Prostate gland (tissue), 2 donors: ENCODE measurements at places on chromosomes 2 and 18.

GRCh38 chr2:119332953-119333352 is 33.7 kb downstream of the C2orf76 start:
- DNase-seq = no peak

DNA sequence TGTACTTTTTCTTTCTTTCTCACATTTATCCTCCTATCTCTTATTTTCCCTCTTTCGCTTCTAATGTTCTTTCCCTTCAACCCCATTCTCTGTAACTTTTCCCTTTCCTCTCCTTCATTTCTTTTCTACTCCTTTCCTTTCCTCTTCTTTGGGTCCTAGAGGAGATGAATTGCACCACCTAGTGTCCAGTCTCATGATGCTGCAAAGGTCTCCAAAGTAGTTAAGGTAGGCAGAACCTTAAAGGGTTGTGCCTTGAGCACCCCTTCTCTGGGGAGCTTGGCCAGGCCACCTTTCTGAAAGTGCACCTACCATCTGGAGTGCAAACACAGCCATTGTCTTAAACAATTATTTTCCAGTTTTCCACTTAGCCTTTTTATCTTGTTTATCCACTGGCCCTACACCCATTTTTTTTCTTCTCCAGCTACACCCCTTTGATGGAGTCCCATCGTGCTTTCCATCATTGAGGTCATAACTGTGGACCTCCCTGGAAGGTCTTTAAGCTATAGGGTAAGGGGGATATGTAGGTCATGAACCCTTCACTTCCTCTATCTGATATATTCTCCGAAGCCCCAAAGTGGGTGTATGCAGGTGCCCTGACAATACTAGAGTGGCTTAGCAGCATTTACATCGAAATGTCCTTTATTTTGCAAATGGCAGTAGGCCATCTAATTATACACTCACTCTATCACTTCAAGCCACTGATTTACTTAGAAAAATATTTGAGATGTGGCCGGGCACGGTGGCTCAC is 155.9 kb downstream of the ESCO1 start:
- DNase-seq = peak; percentile 11

DNA sequence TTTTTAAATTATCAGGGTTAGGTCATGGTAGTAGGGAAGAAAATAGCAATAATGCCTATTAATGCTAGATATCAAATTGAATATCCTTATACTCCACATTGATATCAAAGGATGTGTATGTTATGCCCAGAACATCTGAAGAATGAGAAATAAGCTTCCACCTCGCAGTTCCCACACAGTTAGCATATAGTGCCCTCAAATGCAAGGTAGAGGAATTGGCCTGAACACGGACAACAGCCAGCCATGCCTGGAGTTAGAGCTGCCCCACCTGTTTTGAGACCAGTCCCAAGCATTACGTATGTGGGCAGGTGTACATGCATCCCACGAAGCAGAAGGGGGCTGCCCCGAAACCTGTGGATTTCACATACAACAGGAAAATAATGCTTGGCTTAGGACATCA is 79.6 kb downstream of the SUMO1 start:
- DNase-seq = peak; percentile 8

DNA sequence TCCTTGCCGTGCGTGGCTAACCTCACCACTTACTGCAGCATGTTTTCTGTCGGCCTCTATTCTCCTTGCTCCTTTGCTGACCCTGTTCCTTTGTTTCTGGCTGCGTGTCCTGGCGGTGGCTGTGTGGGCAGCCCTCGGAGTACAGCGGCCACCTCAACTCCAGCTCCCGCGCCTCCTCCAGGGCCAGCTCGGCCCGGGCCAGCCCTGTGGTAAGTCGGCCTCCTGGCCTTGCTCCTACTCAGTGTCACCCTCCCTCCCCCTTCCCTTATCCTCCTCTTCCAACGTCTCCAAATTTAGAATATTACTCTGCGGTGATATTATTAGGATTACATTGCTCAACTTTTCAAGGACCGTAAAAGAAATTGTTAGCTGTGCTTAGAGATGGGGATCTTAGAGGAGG is 59.5 kb upstream of the RBM44 start:
- no peak for DNase-seq

GRCh38 chr18:23203891-23204432 is 68.7 kb downstream of the CABLES1 start:
- DNase-seq = no peak

DNA sequence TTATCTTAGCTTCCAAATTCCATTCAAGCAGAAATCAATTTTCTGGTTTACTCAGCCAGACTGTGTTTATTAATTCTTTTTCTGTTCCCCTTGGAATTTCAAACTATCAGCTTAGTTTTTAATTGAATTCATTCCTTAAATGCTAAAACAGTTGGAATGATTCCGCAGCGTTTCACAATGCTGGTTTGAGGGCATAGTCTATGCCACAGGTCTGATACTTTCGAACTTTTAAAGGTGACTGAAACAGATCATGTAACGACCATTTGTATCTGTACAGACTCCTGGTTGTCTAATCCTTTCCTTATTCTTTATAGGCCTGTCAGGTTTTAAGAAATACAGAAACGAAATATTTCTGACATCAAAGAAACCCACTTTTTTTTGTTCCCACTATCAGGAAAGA is 45.4 kb downstream of the STPG4 start:
- DNase-seq = no peak

GRCh38 chr18:59456657-59457056 is 97.6 kb upstream of the LMAN1 start:
- DNase-seq = no peak

- no peak for DNase-seq
Measured at GRCh38 chr2:10957391-10957790, 45.7 kb downstream of the KCNF1 start.

DNA sequence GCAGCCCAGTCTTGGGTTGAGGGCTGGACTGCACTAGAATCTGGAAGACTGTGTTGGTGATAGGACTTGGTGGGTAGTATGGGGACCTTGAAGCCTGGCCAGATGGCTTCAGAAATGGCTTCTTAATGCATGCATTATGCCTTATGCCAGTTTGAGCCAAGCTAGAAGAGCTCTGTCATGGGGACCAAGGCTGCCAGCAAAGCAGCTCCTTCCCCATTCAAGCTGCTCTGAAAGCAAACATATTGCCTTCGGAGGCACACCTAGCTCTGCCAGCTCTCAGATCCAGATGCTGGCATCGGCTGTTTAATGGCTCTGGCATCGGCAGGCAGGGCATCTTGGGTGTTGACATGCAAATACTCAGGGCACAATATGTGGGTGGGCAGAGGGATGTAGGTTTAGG is 59.0 kb upstream of the IGFBP5 start:
- peak; percentile 34 for DNase-seq

DNA sequence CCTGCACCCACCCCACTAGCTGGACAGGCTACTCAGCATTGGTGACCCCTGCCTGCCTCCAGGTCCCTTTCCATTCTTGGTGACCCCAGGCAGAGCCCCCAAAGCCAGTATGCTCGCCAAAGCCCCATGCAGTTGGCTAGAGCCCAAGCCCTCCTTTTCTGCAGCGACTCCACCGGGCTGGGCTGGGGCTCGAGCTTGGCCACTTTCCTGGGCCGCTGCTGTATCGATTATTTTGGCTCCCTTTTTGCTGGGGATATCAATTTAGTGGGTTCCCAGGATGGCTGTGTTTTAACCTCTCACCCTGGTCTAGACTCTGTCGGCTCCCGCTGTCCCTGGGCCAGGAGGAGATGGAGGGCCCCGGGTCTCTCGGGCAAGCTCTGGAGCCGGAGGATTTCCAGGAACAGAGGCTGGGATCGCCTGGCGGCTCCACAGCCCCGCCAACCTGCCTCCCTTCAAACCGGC is 76.0 kb downstream of the SMAD7 start:
- DNase-seq = no peak

- DNase-seq = no peak
Measured at GRCh38 chr2:7736646-7737305, 819.6 kb downstream of the RNF144A start.

DNA sequence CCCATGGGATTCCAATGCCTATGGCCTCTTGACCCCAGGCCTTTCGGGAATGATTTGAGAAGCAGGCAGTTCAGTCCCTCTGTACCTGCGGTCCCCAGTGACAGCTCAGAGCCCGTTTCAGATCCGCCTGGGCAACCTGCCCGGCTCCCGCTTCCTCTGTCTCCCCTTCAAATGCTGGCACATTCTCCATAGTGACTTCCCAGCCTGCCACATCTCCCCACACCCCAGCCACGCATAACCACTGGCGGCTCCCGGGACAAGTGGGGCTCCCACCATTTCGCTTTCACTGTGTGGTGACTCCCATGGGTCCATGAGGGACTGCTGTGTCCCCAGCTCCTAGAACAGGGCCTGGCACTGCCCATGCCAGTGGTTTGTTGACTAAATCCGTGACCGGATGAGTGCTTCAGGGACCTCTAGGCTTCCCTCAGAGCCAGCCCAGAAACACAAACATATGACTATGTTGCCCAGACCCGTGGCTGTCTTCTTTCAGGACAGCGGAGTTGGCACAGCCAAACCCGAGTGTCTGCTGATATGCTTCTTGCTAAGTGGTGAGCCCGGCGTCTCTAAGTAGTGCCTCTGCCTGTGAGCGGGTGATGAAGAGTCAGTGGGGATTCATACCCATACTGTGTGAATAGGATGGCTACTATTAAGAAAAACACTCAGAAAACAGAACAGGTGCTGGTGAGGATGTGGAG is 91.2 kb downstream of the GLI2 start:
- no peak for DNase-seq

DNA sequence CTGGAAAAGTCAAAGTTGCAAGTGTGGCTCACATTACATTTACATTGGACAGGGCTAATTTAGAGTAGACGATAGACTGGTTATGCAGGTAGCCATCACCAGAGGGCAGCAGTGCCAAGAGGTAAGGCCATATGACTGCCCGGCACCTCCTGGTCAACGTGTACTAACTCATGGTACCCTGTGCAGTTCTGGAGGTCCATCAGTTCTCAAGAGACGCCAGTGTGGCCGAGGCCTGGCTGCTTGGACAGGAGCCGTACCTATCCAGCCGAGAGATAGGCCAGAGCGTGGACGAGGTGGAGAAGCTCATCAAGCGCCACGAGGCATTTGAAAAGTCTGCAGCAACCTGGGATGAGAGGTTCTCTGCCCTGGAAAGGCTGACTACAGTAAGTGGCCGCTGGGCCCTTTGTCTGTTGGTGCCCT is 65.8 kb upstream of the EML6 start:
- DNase-seq = peak; percentile 71

DNA sequence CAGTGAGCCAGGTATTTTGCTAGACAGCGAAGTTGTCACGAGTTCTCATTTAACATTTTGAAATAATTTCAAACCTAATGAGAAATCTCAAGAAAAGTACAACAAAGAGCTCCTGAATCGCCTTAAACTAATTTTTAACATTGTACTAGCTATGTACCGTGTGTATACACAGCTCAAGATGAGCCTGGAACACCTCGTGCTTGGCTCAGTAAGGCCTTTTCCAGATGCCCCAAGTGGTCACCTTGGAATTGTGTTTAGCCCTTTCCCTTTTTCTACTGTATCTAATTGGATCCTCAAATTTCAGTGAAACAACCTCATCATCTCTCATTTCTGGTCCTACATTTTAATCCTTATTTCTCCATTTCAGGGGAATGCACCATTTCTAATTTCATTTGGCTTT is 7.2 kb downstream of the PTPN4 start:
- DNase-seq = no peak

- no peak for DNase-seq
Measured at GRCh38 chr2:237791977-237792727, 6.4 kb upstream of the RBM44 start.

DNA sequence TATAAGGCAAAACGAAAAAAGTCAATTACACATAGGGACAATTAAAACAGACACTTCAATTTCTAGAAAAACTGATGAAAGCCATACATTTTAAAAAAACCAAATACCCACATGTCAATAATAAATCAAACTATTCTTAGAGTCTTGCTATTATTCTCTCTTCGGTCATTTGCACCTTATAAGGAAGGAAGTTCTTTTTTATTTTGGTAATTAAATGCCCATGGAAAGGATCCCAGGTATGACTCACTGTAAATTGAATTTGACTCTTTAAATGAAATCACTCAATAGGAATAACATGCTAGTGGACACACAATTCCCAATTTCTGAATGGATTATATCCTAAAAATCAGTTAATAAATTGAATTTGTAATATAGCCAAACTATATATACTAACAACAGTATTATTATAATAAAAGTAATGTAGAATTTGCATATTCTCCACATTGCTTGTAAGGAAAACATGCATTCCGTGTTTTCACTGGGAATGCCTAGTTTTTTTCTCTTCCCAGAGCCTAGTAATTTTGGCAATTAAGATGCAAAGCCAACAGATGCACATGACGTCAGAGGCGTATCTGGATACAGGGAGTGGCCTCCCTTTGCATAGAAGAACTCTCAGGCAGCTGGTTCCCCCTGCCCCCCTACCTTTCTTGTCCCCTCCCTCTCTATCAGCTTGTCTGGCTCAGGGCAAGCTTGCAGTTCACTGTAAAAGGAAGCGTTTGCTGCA is 153.5 kb upstream of the PGAP1 start:
- DNase-seq = no peak

GRCh38 chr2:39996653-39997080 is 217.6 kb upstream of the THUMPD2 start:
- DNase-seq = no peak

- no peak for DNase-seq
Measured at GRCh38 chr2:170006587-170007325, 171.2 kb upstream of the MYO3B start.

- DNase-seq = no peak
Measured at GRCh38 chr18:398935-399630, 101.4 kb downstream of the COLEC12 start.

DNA sequence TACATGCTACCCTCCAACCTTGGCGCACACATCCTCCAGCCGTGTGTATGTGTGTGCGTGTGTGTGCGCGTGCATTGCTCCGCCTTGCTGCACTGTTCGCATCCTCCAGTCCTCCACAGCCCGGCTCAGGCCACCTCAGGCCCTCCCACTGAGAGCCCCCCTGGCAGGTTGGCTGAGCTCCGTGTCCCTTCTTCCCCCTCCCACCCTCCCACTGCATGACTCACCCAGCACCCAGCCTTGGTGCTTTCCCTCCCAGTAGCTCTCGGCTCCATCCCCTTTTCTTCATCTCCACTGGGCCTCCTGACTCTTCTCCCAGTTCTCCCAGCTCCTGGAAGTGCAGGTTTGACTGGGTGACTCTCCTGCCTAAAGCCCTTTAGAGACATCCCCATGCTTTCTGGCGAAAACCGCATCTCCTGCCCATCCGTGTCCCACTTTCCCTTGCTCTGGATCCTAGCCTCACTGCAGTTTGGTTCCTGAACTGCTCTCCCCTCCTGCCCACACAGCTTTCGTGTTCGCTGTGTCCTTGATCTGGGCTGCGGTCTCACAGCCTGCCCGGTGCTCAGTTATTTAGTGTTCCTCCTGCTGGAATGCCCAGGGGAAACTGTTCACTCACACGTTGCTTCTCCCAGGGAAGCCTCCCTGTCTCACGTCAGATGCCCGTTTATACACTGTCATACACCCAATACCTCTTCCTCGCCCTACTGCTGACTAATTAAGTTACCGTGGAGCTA is 4.9 kb downstream of the TMEM177 start:
- DNase-seq = no peak

- no peak for DNase-seq
Measured at GRCh38 chr18:79630281-79631095, 49.1 kb upstream of the CTDP1 start.

GRCh38 chr2:174977364-174977763 is 27.8 kb downstream of the CHN1 start:
- DNase-seq = no peak
